ENCODE measurements at places on chromosomes 1 and 21.

GRCh38 chr1:154583773-154584172 lies 16.2 kb downstream of the CHRNB2 start:
- no peak for DNase-seq

DNA sequence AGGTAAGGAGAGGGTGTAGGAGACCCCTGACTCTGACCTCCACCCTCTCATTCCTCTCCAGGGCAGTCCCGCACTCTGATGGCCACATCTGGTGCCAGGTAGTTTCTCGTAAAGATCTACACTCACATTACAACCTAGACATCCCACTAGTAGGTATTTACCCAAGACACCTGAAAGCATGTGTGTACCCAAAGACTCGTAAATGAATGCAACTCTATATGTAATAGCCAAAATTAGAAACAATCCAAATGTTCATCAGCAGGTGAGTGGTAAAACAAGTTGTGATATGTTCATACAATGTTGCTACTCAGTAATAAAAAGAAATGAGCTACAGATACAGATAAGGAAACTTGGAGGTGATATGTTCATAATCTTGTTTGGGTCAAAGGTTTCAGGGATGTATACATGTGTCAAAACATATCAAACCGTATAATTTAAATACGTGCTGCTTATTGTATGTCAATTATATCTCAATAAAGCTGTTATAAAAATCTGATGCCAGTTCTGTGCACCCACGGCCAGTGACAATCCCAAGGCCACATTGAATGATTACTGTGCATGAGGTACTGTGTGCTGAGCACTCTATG lies 37.8 kb upstream of the SLC2A1 start:
- no peak for DNase-seq

GRCh38 chr1:178964469-178965330 lies 61.0 kb upstream of the FAM20B start:
- DNase-seq = no peak

DNA sequence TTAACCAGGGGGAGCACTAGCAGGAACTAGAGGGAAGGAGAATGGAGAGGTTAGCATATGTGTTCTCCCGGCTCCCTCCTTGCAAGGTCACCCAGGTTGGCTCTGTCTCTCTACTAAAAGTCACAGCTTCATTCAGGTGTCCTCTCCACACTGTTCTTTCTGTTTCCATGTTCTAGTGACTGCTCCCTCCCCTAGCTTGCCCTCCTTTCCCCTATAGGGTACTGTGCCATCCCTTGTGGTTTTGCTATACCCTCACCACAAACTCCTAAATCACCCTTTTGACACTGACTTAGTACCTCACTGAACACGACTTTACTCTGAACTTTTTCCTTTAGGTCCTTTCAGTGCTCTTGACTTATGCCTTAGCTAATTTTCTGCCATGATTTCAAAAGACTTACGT lies 389.3 kb downstream of the ST6GALNAC3 start:
- no peak for DNase-seq

DNA sequence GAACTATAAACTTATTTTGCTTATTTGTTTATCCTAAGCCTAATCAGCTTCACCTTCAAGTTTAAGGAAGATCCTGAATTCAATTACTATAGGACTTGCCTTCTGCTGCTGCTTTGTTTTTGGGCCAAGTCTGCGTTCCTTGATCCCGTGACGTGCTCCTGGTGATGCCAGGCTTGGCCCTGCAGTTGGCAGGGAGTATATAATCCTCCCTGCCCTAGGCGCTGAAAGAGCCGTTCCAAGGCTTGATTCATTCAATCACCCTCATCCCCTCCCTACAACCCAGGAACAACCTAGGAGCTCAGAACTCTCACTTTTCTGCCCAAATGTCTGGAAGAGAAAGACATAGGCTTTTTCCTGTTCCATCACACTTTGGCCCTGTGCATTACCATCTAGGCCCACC lies 12.4 kb upstream of the LRRN2 start:
- DNase-seq = no peak

DNA sequence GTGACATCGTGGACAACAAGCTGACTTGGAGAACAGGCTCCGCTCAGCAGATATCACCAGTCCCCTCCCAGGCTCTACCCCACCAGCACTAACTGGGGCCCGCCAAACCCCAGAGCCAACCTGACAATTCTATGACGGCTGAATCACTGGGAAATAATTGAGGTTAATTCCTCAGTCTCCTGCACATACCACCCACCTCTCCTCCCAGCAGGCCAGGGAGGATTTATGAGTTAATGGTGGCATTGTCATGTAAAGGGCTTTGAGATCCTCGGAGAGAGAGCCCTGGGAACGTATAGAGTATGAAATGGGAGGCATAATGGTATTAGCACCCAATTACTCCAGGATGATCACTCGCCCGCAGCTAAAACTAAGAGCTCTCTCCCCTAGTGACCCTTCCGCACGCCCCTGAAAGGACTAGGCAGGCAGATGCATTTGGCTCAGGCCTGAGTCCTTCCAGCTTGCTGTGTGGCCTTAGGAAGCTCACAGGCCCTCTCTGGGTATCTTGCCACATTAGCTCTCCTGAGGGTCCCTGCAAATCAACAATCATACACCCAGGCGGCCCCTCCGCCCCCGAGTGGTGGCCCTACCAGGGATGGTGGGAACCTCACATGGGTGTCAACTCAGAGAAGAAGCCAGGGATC lies 27.3 kb upstream of the PAX7 start:
- DNase-seq = no peak

DNA sequence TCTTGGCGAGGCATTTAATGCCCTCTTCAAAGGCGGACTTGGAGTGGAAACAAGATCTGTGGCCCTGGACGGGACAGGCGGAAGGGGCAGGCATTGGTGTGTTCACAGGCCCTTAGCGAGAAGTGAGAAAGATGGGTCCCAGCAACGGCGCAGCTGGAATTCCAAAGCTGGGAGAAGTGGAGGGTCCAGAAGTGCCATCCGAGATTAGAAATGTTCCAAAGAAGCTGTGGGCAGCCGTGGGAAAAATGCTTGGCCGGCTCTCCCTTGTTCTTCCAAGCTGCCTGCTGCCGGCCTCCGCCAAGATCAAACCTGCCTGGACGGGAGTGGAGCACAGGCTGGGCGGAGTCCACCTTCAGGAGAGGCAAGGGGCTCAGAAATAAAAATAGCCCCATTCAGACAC lies 69.4 kb upstream of the ACTRT2 start:
- DNase-seq = no peak

GRCh38 chr1:78176448-78176847 lies 130.7 kb downstream of the GIPC2 start:
- no peak for DNase-seq

DNA sequence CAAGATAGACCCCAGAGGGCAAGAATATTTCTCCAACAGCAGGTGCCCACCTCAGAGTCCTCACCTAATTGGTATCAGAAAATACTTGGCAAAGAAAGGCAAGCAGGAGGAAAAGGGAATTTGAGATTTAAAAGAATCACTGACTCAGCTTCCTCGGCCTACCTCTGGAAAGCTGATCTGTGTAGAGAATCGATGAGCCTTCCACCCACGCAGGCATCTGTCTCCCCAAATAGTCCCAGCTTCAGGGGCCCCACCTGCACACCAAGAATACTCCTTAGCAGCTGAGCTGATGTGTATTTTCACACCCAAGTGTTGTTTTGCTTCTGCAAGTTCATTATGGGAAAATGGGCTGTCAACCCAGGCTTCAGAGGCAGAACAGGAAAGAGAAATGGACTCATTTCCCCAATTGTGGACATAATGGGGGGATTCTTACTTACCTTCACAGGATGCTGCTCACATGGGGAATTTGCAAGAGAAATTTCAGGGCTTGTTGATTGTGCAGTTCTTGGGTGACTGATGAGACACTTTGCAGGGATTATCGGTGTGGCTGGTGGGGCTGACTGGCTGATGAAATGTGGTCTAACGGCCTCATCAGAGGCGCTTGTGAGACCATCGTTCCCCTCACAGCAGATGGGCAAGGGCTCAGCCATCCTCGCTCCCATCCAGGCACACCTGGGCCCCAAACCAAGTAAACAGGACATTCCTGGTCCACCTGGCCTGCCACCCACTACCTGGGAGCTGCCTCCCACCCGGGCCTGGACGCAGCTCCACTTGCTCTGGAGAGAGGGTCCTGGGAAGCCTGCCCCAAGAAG lies 436.3 kb downstream of the PTPRU start:
- no peak for DNase-seq
